ENCODE measurements at places on chromosomes 1 and 21.

- no peak for DNase-seq
These were observed 156.3 kb downstream of the SMYD3 start for GRCh38 chr1:246350745-246351144.

DNA sequence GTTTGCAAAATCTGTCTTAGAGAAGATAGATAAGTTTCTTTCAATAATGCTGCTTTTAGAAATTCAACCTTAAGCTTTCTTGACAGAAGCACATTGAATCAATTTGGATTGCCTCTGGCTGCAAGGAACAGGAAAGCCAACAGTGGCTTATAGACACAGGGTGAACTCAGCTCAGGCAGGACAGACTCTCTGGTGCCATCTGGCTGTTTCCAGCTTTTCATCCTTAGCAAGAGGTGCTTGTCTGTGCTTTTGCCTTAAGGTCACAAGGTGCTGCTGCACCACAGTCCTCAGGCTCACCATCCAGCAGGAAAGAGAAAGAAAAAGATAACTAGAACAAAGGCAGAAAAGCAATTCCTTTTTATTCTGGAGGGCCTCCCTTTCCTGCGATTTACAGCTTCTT lies 93.7 kb upstream of the ETS2 start:
- DNase-seq: no peak

GRCh38 chr1:212611000-212611948 lies 2.7 kb downstream of the ATF3 start:
- no peak for DNase-seq

- no peak for DNase-seq
These were observed 71.3 kb downstream of the WDR4 start for GRCh38 chr21:42807938-42808613.

DNA sequence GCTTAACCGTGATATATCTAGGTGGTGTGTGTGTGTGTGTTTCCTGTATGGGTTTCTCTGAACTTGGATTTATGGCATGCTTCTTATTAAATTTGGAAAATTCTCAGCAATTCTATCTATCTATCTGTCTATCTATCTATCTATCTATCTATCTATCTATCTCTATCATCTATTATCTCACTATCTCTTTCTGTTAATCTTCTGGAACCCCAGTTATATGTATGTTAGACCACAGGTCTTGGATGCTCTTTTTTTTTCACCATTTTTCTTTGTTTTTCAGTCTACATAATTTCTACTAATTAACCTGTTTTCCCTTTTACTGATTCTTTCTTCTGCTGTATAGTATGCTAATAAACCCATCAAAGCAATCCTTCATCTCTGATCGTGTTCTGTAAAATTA lies 538.0 kb downstream of the PTPRU start:
- DNase-seq: no peak

DNA sequence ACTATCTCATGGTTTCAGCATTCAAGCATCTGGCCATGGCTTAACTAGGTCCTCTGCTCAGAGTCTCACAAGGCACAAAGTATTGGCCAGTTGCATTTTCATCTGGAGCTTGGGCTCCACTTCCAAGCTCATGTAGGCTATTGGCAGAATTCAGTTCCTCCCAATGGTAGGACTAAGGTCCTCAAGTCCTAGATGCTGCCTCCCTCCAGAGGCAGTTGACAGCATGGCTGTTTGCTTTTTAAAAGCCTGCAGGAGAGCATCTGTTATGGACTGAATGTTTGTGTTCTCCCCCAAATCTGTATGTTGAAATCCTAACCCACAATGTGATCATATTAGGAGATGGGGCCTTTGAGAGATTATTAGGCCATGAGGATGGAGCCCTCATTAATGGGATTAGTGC lies 38.0 kb upstream of the HLX start:
- DNase-seq: no peak

DNA sequence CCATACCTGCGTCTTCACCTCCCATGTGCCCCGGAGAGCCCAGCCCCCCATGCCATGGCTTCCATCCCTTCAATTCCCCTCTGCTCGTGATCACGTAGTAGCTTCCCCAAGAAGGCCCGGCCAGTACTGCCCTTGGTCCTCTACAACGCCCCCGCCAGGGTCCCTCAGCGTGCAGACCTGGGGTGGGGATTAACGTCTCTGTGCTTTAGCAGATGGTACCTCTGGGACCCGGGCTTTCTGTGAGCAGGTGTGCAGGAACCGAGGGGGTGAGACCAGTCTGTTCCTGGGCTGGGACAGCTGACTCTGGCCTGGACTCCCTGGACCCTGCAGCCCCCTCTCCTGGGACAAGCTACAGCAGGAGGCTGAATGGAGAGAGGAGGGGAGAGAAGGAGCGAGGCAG lies 1.2 kb downstream of the PLCH2 start:
- DNase-seq: no peak
